Stimulated activated CD4-positive, alpha-beta T cell treated with anti-CD3 and anti-CD28 coated beads, Interleukin-12 subunit alpha, Interleukin-12 subunit beta, amount 100 ng/mL, for 4 hours (primary cell): ENCODE measurements at places on chromosomes 1 and 21.

- no peak for DNase-seq
Observed at GRCh38 chr1:226649244-226649643, 89.8 kb downstream of the ITPKB start.

- peak; percentile 51 for DNase-seq
Observed at GRCh38 chr1:28775121-28775942, 36.6 kb upstream of the OPRD1 start.

DNA sequence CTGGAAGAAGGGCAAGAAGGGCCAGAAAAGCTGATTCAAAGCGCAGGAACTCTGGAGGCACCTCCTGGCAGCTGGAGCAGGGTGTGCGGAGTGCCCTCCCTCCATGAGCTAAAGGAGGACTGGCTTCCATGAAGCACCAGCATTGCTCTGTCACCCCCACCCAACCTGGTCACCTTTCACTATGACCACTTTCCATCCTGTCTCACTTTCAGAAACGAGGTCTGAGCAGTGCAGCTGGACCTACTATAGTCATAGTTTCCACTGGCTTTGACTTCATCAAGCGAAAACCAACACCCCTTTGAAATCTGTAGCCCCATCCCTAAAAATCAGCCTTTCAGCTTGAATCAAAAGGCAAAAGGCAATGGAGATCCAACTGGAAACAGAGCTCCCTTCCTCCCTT, 84.8 kb upstream of the CACNA1E start:
- no peak for DNase-seq

- DNase-seq, result no peak
Observed at GRCh38 chr21:45351526-45352275, 53.3 kb upstream of the COL18A1 start.

DNA sequence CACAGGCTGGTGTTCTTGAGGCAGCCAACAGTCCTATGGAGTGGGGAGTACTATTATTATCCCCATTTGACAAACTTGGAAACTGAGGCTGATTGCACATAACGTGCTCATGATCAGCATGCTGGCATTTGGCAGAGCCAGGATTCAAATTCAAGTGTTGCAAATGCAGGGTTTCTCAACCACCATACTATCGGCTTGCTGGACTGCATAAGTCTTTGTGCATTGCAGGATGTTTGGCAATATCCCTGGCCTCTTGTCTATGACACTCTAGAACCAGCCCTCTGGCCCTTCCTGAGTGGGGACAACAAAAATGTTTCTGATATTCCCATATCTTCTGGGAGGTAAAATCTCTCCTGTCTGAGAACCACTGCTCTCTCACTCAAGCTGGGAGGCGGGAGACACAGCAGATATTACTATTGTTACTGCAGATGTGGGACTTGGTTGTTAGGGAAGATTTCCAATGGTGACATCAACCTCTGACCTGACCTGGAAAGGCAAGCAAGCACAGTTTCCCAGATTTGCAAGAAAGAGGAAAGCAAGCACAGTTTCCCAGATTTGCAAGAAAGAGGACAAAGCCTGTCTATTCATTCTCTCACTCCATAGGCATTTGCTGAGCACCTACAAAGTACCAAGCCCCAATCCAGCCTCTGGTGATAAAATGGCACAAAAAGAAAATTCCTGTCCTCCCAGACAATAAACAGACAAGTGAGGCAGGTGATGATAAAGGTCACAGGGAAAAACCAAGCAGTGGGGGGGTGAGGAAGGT, 1.0 kb upstream of the AADACL3 start:
- DNase-seq, result no peak

DNA sequence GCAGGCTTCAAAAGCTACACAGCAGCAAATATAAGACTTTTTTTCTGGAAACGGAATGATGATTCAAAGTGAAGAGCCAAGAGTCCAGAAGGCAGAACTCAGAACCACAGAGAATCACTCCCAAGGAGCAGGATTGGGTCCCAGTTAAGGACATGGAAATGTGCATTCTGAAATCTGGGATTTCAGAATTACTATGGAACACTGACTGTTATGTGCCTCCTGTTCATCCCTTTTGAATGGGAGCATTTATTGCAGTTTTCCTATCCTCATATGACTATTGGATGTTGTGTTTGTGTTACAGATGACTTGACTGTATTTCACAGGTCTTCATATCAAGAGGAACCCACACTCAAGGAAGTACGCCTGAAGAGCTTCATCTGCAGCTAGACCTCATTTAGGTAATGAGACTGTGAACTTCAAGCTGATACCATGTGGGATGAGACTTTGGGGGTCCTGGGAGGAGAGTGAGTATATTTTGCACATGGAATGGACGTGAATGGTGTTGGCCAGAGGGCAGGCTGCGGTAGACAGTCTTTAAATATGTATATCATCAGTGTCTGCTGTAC, 17.1 kb upstream of the CAP1 start:
- DNase-seq, result no peak

DNA sequence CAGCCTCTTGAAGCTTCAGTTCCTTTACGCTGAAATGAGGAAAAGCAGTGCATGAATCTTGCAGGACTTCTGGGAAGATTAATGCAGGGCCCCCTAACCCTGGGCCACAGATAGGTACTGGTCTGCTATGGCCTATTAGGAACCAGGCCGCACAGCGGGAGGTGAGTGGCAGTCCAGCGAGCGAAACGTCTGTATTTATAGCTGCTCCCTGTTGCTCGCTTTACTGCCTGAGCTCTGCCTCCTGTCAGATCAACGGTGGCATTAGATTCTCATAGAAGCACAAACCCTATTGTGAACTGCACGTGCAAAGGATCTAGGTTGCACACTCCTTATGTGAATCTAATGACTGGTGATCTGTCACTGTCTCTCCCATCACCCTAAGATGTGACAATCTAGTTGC, 130.2 kb downstream of the CHRM3 start:
- no peak for DNase-seq

- peak; percentile 7 for DNase-seq
Observed at GRCh38 chr1:21397813-21398188, 42.1 kb upstream of the NBPF3 start.

- DNase-seq, result no peak
Observed at GRCh38 chr1:182869241-182869666, 30.1 kb downstream of the DHX9 start.

DNA sequence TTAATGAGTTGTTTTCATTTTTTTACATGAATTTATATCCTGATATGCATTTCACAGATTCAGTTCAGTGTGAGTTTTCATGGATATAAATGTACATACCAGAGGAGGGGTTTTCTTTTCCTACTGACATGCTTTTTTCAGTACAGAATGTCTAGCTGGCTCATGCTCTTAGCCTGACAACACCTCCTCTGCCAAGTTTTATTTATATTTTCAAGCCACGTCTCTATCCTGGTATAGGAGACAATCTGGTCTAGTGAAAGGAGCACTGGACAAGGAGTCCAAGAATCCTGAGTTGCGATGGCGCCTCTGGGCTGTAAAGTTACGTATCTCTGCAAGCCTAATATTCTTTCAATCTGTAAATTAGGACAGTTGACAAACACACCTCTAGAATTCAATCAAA, 4.9 kb downstream of the DAB1 start:
- no peak for DNase-seq

- no peak for DNase-seq
Observed at GRCh38 chr1:53587252-53587988, 128.2 kb downstream of the DMRTB1 start.

DNA sequence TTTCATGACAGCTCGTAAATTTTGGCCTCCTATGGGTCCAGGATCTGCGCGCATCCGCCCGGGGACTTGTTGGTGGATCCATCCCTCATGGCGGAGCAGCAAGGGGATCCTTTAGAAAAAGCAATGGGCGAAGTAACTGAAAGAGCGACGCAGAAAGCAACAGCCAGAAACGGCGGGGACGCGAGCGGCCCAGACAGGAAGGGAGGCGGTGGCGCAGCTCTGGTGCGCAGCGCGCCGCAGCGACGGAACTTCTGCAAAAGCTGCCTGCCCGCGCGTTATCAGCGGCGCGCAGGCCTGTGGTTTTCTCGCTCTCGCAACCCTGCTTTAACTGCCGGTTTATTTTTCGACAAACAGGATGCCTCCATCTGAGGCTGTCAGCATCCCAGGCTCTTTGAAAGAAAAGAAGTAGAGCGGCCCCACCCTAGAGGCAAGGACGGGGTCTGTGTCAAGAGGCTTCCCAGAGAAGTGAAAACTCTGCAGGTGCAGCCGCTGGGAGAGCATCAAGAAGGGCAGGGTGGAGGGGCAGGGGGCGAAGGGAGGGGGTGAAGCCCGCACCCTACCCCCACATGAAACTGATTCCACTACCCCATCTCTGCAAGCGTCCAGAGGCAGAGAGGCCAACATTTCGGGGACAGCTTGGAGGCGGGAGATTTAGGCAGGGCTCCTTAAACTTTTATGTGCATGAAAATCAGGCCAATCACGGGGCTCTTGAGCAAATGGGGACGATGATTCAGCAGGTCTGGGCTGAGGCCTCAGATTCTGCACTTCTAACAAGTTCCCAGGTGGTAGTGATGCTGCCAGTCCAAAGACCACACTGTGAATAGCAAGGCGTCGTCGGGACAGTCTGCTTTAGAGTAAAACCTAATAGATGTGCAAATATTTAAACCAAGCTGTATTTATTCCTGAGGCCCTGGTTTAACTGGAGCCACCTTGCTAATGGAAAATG, 22.2 kb downstream of the RUNX1 start:
- DNase-seq, result peak; percentile 70

DNA sequence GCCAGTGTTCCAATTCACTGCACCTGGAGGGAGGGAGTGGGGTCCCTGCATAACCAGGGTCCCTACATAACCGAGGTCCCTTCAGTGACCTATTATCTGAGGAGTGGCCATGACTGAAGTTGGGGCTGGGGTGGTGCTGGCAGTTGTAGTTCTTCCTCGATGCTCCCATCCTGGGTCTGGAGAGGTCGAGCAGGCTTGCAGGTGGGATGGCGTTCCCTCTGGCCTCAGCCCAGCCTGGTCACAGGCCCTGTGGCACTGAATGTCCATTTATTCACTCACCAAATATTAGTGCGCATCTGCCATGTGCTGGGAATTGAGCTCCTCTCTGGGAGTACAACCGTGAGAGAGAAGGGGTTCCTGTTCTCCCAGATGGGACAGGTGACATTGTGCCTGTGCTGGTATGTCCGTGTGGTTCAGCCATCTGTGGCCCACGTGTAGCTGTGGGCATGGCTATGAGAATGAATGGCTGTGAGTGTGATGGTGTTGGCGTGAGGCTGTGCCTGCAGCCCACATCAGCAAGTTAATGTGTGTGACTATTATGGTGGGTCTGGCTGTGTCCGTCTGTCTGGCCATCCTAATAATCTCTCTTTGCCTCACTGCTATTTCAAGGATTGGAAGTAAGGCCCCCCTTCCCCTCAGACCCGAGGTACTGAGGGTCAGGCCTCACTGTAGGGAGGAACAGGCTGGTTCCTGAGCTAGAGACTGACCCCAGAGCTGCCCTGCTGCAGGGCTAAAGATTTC, 3.9 kb upstream of the SLC6A9 start:
- no peak for DNase-seq

DNA sequence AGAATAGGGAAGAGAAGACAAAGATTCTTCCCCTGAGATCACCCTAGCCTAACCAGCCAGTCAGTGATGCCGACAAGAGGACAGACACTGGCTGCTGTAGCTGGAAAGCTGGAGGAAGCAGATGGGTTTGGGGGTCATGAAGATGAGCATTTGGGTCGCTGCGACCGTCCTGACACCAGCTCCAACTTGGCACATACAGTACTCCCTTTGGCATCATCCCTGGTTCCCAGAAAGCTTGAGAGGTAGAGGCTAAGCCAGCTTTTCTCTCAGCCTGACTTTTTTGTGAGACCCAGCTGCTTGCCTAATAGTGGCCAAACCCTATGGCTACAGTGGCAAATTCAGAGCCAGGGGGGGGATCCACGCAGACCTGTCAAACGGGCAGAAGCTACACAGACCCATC, 43.0 kb upstream of the IKBKE start:
- DNase-seq, result no peak

DNA sequence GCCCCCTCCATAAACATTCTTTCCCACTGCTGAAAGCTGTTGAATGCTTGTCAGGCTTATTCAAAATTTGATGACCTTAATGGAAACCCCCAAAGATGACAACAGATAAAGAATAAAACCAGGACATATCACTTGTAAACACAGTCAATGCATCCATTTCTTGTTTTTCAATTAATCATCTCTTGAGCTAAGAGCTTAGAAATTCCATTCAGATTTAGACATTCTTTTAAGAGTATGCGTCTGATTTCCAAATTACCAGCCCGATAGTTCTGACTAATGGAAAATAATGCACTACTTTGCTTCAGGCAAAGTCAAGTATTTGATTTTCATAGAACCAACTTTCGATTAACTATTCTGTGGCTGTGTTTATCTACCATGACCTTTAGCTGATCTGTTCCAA, 100.6 kb upstream of the RUNX1 start:
- no peak for DNase-seq

GRCh38 chr1:177315761-177316160, 145.0 kb downstream of the BRINP2 start:
- DNase-seq, result no peak

DNA sequence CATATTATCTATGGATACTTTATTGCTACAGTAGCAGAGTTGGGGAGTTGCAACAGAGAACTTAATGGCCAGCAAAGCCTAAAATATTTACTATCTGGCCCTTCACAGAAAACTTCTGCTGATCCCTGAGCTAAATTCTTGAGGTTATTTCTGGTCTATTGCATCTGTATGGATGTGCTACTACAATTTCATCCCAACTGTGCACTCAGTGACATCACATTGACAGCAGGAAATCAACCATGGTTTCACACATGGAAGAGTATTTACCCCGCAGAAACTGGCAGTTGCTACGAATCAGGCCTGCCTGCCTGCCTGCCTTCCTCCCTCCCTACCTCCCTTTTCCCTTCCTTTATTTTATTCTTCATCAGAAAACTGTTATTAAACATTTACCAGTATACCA, 12.1 kb downstream of the CLCA2 start:
- DNase-seq, result no peak

GRCh38 chr1:42953182-42954180, 5.2 kb downstream of the SLC2A1 start:
- no peak for DNase-seq

GRCh38 chr1:11188381-11188780, 774 bp upstream of the ANGPTL7 start:
- no peak for DNase-seq

DNA sequence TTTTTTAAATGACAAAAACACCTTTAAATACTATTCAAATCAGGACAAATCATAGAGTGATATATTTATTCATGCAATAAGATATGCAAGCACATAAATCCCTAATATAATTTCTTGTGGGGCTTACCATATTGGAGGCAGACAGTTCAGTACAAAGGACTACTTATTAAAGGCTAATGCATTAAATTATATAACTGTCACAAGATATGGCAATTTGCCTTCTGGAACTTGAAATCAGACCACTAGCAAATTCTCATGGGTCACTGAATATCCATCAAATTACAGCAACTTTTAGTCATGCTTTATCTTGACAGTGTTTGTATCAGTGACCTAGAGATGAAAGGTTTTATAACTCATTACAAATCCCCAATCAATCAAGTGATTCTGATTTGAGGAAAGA, 54.1 kb upstream of the NCAM2 start:
- DNase-seq, result no peak
